NCI-H510A (cell line): ENCODE measurements at places on chromosomes 12 and 14.

- peak; percentile 66 for DNase-seq
Measured at GRCh38 chr12:132600048-132601032, 10.0 kb downstream of the LRCOL1 start.

DNA sequence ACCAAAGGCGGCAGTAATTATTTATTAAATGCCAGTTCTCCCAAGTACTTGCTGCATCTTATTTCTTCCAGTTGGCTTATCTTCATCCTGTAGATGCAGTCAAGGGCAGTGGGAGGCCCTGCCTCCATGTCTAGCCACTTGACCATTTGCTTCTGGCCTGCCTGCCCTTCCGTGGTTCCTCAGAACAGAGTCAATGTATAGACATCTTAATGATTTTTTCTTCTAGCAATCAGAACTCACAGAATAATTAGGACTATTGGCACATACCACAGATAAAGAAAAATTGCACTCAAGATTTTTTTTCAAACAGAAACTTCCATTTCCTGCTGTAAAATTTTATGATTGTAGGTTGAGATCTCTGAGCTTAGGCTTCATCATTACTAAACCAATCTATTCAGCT lies 20.9 kb downstream of the NR1H4 start:
- DNase-seq: no peak

DNA sequence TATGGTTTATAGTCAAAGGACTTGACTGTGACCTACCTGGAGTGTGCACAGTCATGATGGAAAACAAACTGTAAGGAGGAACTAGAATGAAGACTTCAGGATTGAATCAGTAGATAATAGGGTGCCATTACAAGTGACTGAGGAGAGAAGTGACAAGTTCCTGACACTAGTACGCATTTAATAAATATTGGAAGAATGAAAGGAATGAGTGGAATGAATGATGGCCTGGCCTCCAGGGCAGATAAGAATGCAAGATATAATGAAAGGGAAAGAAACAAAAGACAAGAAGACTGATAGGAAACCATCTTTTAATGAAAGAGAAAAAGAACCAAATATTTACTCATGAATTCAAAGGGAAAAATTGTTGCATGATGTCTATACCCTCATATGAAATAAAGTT lies 44.7 kb upstream of the NEDD1 start:
- DNase-seq: no peak

- DNase-seq: no peak
Measured at GRCh38 chr12:91367234-91367849, 184.7 kb upstream of the DCN start.

DNA sequence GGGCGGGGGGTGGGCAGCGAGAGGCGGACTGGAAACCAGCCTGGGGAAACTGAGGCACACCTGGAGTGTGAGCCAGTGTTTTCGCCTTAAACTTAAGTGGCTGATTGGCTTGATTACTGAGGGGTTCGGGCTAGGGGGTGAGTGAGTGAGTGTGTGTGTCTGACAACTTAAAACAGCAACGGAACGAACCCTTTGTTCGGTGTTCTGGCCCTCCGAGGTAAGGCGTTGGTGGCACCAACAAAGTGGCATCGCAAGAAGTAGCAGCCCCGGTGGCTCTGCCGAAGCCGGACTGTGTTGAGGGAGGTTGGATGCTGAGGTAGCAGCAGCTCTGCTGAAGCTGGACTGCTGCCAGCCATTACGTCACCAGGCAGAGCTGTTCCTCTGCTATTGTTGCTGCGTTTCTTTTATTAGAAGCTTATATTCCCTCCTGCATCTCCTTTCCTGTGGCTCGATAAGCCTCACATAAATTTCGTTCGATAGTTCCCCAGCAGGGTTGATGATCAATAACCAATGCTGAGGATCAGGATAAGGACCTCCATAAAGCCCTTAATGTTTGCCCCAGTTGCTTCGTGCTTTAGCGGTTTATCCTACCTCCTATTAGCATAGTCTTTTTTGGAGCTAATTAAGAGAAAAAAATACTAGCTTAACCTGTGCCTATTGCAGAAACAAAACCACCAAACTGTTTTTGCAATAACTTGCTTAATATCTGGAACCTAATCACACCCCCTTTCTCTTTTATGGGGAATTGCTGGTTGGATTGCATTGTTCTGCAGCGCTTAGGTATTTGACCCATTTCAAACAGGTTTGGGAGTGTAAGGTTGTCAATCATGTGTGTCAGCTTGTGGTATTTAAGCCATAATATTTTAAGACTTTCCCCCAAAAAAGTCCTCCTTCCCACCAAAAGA lies 1.3 kb downstream of the GPR137C start:
- peak; percentile 65 for DNase-seq

DNA sequence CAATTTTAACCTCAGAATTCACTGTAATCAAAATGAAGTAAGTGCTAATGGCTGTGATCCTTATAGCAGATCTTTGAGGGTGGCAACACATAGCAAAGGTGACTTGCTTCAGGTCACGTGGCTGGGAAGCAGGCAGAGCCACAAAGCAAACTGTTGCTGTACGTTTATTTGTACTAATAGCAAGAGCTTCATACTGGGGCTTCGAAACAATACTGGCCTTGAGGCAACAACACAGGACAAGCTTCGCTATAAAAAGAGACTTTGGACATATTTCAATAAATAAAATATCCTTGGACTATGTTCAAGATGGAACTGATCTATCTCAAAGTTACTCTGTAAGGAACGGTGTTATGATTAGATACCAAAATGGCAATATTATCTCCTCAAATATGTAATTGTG lies 44.6 kb downstream of the MSRB3 start:
- DNase-seq: no peak

- DNase-seq: no peak
Measured at GRCh38 chr14:75487155-75487671, 35.1 kb upstream of the BATF start.

- DNase-seq: no peak
Measured at GRCh38 chr12:65296508-65297265, 18.2 kb downstream of the MSRB3 start.

GRCh38 chr14:99603471-99604277 lies at the start of gene CCDC85C:
Gene CCDC85C (minus strand): TSS chr14:99604207. CDS start chr14:99603959, 248 bp downstream.
- DNase-seq: peak; percentile 39

DNA sequence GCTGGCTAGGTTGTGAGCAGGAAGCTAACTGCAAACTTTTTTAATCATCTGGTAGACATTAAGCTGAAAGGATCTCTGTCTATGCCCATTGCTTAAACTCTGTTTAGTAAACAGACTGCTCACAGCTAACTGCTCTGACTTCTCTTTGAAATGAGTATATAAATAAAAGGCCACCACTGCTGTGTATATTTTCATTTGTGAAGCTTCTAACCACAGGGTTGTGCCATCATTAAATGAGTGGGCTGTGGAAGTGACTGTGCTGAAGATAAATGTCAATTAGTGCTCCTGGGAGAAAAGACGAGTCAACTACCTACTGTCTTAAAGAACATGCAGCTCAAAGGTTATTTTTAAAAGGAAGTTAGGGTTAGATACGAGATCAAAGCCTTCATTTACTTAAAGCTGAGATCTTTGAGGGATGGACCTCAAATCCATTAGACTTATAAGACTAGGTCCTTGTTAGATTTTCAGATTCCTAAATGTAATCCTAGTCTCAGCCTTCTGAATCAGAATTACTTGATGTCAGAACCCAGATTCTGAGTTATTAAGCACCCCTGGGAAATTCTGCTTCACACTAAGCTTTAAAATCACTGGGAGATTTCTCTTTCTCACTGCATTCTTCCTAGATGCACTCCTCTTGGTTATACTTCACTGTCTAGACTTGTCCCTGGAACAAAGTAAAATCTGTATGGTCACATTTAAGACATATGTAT lies 213.1 kb upstream of the FLRT2 start:
- no peak for DNase-seq

GRCh38 chr12:74747305-74747704 lies 209.7 kb downstream of the ATXN7L3B start:
- no peak for DNase-seq

DNA sequence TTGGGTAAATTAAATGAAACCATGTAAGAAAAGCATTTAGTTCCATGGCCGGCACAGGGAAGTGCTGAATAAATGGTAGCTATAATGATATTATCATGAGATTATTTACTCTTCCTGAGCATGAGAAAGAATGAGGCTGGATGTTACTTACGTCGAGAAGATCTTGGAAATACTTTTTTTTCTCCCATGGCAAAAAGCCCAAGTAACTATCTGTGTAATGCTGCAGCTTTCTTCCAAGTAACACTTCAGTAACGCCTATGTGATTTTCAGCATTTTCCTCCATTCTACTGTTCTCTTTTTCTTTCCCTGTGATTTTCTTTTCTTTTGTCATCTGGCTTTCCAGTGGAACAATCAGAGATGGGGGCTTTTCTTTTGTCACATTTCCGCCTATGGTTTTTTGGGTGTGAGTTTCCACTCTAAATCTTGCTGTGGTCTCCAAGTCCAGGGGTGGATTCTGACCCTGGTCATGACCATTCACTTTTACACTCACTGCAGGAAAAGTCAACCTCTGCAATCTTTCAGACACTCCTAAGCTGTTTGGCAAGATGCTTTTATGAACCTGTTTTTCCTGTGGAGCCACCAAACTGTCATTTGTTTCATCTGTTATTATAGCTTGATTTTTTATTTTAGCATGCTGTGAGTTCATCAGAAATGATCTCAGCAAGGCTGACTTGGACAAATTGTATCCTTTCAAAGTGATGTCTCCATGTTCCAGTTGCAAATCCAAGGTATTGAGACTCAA lies 25.0 kb upstream of the SYCP3 start:
- no peak for DNase-seq

GRCh38 chr14:93789228-93790130 lies 1.2 kb upstream of the PRIMA1 start:
- no peak for DNase-seq

DNA sequence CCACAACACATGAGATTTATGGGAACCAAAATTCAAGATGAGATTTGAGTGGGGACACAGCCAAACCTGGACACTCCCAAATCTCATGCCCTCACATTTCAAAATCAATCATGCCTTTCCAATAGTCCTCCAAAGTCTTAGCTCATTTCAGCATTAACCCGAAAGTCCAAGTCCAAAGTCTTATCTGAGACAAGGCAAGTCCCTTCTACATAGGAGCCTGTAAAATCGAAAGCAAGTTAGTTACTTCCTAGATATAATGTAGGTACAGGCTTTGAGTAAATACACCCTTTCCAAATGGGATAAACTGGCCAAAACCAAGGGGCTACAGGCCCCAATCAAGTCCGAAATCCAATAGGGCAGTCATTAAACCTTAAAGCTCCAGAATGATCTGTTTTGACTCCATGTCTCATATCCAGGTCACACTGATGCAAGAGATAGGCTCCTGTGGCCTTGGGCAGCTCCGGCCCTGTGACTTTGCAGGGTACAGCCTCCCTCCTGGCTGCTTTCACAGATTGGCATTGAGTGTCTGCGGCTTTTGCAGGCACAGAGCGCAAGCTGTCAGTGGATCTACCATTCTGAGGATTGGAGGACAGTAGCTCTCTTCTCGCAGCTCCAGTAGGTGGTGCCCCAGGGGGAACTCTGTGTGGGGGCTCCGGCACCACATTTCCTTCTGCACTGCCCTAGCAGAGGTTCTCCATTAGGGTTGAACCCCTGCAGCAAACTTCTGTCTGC lies 60.1 kb downstream of the LRIG3 start:
- no peak for DNase-seq
